ENCODE measurements at places on chromosomes 2 and 18.

DNA sequence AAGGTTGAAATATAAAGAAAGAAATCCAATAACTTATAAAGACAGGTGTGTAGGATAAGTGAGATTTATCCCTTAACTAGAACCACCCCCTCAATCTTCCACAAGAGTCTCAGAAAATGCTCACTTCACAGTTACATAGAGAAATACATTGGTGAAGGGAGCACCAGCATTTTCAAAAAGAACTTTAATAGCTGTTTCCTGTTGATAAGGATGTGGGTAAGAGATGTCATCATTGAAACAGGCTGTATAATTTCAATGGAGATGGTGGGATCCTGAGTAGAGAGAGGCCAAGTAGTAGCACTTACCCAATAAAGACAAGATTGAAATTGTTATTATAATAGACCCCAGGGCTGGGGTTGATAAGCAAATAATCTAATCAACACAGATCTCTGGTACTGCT lies 162.2 kb upstream of the TACR1 start:
- no peak for DNase-seq

DNA sequence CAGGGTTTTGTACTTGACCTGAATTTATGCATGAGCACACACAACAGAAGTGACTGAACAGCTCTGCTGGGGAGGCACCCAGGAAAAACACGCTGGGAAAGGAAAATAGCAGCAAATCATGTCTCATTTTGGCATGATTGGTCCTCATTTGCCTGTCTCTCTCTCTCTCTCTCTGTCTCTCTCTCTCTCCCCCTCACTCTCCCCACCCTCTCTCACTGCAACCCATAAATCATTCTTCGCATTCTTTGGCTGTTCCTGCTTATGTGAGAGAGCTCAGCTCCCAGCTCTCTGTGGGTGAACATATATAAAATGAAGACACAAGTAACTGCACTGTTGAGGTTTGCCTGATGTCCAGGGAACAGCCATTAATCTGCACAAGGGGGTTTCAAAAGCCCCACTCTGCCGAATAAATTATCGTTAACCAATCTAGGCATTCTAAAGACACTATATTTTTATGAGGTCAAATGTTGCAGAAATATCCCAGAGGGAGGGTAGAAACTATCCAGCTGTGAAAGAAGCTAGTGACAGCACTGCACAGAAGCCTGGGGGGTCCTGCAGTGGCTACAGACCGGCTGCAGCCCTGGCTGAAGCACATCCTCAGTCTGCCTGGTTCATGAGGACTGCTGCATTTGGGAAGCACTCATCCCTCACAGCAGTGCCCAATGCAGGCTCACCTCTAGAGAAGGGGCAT lies 260.3 kb downstream of the AFF3 start:
- DNase-seq, result no peak

DNA sequence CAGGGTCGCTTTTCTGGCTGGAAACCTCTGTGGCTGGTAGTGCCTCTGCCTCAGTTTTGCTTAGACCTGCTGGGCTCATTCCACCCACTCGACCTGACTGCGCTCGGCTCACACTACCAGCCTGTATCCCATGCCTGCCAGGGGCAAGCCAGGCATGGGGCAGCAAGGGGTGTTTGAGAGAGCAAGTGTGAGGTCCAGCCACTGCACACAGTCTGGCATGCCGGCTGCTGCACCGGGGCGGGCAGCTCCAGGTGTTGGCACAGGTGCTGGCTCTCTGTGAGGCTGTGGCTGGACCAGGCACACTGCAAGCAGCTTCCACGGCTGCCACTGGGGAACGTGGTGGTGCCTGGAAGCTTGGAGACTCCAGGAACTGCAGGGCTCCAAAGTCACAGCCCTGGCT lies 90.9 kb downstream of the ATAD2B start:
- DNase-seq, result no peak

DNA sequence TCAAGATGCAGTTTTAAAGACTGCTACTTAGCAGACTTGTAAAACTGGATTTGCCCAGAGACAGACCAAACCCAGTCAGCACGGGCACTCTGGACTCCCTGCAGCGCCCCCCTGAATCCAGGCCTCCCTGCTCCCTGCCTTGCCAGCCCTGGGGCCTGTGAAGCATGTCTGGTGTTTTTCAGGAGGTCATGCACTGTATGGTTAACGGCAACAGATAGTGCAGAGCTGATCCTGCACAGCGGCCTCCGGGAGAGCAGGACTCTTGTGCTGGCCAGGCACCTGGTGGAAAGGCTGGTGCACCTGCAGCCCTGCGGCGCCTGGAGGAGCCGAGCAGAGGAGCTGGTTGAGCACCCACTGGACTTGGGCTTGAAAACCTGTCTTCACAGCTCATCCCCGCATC lies 30.4 kb downstream of the HDAC4 start:
- DNase-seq, result no peak

- no peak for DNase-seq
Measured at GRCh38 chr18:941331-941730, 36.7 kb downstream of the ADCYAP1 start.

GRCh38 chr2:235432741-235433520 lies 60.9 kb upstream of the AGAP1 start:
- DNase-seq, result no peak

- no peak for DNase-seq
Measured at GRCh38 chr18:1361936-1362335, 457.3 kb downstream of the ADCYAP1 start.

DNA sequence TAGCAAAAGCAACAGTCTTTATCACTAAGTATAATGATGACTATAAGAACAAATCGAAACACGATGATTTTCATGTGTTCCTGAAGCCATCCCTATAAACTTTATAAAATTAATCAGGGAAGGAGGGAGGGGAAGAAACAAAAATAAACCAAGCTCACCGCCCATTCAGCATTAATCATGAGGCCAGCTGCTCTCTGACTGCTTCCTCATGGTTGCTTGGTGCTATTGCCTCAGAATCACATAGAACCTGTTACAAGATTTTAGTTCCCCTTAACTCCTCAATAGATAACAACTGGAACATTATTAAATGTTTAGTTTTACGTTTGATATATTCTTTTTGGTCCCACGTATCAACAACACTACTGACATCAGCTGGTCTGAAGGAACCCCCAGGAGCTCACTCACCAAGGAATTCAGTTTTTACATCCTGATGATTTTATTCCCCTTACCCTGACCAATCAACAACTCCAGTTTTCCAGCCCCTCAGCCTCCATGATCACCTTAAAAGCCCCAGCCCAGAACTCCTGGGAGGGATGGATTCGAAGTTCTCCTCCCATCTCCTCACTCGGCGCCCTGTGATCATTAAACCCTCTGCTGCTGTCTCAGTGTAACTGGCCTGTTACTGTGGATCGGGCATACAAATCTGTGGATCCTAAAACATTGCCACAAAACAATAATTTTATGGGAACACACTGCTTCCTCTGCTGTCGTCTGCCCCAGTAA lies 10.6 kb upstream of the HNRNPLL start:
- no peak for DNase-seq

- no peak for DNase-seq
Measured at GRCh38 chr2:241134711-241135110, 14.6 kb downstream of the PASK start.

DNA sequence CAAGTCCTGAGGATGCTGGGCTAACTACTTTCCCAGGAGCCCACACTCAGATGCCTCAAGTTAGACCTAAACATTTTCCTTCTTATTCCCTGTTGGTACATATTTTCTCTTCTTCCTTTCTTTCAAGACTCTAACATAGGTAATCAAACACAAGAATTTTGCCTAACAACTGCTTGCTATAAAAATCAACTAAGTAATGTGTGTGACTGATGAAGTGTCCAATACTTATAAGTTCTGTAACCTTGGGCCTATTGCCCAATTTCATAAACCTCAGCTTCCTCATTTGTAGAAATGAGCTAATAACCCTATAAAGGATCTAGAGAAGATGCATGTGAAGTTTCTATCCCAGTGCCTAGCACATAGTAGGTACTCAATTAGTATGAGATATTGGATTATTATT lies 31.6 kb upstream of the PIK3C3 start:
- DNase-seq, result no peak

- no peak for DNase-seq
Measured at GRCh38 chr2:214995409-214995808, 143.0 kb downstream of the ABCA12 start.

- DNase-seq, result peak; percentile 3
Measured at GRCh38 chr2:178072383-178073301, at the start of gene PDE11A. TSS of gene PDE11A (minus strand) at chr2:178072777. CDS start at chr2:178072437, 340 bp downstream.

- no peak for DNase-seq
Measured at GRCh38 chr2:5067816-5068215, 624.4 kb upstream of the SOX11 start.

DNA sequence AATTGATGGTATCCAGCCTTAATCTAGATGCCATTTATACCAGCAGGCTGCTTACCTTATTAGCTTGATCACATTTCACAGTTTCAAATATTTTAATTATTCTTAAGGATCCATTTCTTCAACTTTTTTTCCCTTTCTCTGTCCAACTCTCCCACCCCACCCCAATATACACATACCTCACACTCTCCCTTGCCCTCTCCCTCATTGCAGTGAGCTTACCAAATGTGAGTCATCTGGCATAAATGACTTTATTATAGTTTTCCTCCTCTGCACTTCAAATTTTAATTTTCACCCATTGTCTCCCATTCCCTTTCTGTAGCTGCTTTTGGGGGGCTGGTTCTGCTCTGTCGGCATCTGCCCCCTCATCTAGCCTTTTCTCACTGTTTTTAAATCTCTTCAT lies 12.9 kb downstream of the HTR2B start:
- no peak for DNase-seq

- DNase-seq, result peak; percentile 14
Measured at GRCh38 chr18:47997338-47997780, 66.9 kb upstream of the SMAD2 start.

- DNase-seq, result peak; percentile 79
Measured at GRCh38 chr2:191114403-191114886, 36.3 kb downstream of the STAT4 start.
